WTC11 (cell line): ENCODE measurements at places on chromosomes 3 and 15.

GRCh38 chr3:14143271-14144225 is 18.7 kb downstream of the TMEM43 start:
- no peak for DNase-seq

- DNase-seq = no peak
Measured at GRCh38 chr3:150135287-150135721, 164.6 kb upstream of the PFN2 start.

- peak; percentile 34 for DNase-seq
Measured at GRCh38 chr3:62723166-62723913, 151.9 kb downstream of the CADPS start.

DNA sequence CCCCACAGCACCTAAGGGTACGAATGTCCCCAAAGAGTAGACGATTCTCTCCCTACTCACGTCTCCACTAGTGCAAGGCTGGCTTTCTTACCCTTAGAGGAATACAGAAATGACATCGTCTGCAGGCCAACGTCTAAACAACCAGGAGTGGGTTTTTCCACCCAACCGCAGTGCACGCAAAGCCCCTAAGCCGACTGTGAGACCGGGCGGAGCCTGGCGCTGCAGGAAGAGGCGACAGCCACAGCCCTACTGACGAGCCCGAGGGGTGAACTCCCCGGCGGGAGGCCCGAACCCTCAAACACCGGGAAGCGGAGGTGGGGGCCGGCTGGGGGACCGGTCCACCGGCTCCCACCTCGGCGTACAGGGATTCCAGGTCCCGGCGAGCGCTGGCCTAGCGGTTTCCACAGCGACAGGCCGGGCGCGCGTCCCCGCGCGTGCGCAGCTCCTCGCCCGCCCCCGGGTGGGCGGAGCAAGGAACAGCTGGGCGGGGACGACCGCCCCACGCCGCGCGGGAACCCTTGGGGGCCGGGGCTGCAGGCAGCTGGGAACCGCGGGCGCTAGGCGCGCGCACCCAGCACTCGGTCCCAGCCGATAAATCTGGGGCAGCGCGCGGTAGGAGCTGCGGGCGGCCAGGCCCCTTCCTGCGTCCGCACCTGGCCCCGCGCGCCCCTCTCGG is at the start of the genes CEP19 and PIGX:
CEP19 (minus strand) TSS at position 413 of the 676 bp plus-strand sequence. CDS start 3,593 bp downstream, outside the sequence.
PIGX (plus strand) TSS at position 540 of the 676 bp plus-strand sequence.
- DNase-seq = peak; percentile 65

GRCh38 chr3:99659951-99660350 is 21.6 kb downstream of the COL8A1 start:
- DNase-seq = no peak

DNA sequence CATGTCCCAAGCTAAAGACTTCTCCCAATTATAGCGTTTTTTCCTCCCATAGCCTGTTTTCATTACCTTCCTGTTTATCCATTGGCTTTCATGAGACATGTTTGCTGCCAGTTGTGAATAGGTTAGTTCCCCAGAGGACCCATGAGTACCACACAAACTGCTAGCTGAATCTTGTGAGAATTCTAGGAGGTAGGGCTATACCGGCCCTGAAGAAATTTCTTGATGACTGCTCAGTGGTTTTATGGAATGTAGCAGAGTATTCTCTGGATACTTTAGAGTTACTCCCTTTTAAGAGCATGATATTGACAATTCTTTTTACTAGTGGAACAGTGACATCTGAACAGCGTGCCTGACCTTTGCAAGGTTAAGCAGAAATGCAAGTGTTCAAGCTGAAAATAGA is 210.4 kb downstream of the MCTP2 start:
- DNase-seq = no peak

- DNase-seq = no peak
Measured at GRCh38 chr3:44340058-44340395, 1.5 kb downstream of the TCAIM start.

GRCh38 chr3:13535905-13536304 is 13.0 kb upstream of the FBLN2 start:
- DNase-seq = no peak

DNA sequence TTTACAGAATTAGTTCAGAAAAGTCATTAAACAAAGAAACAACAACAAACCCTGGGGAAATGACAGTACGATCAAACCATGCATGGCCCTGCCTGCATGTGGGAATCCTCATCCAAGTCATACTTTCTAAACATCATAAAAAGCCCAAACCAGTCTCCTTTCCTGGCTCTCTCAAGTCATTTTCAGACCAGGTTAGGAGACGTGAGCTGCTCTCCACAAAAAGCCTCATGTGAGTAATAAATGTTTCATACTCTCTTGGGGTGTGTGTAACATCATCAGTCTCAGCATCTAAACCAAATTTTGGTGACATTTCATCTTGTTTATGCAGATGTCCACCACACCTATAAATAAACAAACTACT is 18.9 kb downstream of the GREM1 start:
- DNase-seq = no peak

GRCh38 chr3:156738251-156738650 is 63.9 kb downstream of the TIPARP start:
- DNase-seq = no peak

- no peak for DNase-seq
Measured at GRCh38 chr3:118098827-118099226, 935.8 kb downstream of the IGSF11 start.

GRCh38 chr3:37662785-37663184 is 198.9 kb upstream of the CTDSPL start:
- no peak for DNase-seq

- peak; percentile 78 for DNase-seq
Measured at GRCh38 chr3:112734736-112735350, 93.9 kb upstream of the CCDC80 start.

DNA sequence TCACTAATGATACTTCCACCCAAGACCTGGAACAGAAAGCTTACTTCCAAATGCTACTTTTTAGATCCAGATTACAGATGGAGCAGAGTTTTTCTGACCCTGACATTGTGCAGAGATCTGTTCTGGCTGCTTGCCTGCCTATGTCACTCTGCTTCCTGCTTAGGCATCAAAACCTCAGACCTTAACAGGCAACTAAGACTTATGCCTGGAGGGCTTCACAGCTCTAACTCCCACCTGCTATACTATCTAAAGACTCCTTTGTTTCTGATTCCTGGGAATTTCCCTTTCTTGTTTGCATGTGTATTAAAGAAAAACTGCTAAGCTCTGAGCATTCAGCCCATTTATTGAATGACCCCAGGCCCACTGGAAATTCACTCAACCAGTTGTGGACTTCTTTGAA is 157.4 kb upstream of the NPHP3 start:
- no peak for DNase-seq

GRCh38 chr15:55319537-55320237 is 665 bp downstream of the PIGB start:
- DNase-seq = no peak

- no peak for DNase-seq
Measured at GRCh38 chr3:169133178-169134161, 530.0 kb downstream of the MECOM start.

- no peak for DNase-seq
Measured at GRCh38 chr15:61893146-61893545, 167.1 kb downstream of the VPS13C start.

DNA sequence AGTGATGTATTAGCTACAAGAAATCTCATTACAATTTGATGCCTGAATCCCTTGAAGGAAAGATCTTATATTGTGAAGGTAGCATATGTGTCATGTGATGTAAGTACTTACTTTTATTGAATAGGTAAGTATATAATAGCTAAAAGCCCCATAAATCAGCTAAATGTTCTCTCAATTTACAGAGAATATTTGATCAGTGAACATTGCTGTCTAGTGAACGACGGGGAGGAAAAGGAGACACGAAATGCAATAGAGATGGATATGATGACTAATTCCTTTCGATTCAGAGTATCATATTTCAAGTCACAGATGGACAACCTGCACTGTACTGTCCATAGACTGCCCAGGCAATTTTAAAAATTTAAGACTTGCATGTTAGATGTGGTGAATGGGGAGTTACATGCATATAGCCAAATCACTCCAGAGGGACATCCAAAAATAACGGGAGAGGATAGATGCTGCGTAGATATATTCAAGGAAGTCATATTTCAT is 462.1 kb upstream of the CDIN1 start:
- DNase-seq = no peak

- DNase-seq = no peak
Measured at GRCh38 chr15:85805420-85805819, 10.7 kb upstream of the KLHL25 start.

DNA sequence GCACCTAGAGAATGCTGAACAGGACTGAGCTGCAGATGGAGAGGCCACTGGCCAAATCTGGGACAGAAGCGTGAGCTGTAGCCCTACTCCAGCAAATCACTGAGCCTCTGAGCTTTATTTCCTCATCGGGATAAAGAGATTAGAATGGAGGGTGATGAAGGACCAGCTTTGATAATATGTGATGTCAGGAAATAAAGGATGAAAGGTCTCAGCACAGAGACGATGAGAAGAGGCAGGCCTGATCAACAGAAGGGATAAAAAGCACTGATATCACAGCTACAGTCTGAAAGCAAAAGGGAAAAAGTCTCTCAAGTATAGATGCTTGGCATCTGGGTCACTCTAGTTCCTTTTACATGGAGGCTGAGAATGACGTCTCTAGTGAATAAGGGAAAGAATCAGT is 70.0 kb downstream of the DHX30 start:
- DNase-seq = no peak

- DNase-seq = no peak
Measured at GRCh38 chr15:63319065-63319464, 41.7 kb downstream of the APH1B start.

GRCh38 chr15:90648137-90649070 is 68.7 kb upstream of the BLM start:
- peak; percentile 59 for DNase-seq

DNA sequence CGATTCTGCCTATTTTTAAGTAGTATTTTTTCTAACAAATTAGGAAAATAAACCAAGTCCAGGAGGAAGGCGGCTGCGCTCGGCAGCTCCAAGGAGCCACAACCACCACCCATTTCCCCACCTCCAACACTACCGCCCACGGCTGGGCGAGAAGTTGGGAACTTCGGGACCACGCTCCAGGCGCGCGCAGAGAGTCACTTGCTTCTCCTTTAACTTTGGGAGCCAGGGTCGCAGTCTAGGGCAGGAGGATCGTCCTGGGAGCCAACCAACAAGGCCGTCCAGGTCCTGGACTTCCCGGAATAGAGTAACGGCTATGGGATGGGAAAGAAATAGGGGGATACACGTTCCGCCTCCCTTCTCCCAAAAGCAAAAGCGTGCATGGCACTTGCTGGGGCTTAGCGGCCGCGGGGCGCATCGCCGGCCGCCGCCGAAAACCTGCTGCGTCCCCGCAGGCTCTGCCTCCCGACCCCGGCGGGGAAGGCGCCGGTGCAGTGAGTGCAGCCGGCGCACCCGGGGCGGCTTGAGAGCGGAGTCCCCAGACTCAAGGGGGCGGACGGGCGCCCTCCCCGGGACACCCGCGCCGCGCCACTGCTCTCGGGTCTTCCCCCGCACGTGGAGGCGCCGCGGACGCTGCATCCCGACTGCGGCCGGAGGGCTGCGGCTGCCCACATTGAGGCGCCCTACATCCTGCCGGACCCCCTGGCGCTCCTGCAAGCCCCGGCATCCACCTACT is 699 bp downstream of the MEGF11 start:
- peak; percentile 38 for DNase-seq

- no peak for DNase-seq
Measured at GRCh38 chr3:10725067-10725466, 91.0 kb upstream of the SLC6A11 start.

GRCh38 chr3:43435706-43436105 is 149.4 kb downstream of the SNRK start:
- DNase-seq = no peak

DNA sequence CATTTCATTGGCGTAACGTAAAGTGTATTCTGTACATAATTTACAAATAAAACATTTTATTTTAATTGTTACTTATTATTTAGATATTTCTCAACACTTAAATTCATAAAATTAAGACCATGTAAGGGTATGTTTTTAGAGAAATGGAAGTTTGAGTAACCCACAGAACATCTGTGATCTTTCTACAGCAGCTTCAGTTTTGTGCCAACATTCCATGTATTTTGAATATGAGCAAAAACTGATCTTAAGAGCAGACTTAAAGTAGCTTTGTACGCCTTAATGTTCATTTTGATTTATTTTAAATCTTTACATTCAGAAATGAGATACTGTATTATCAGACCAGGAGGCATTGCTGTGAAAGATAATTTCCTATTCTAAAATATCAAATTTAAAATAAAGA is 27.2 kb downstream of the SEC62 start:
- no peak for DNase-seq

DNA sequence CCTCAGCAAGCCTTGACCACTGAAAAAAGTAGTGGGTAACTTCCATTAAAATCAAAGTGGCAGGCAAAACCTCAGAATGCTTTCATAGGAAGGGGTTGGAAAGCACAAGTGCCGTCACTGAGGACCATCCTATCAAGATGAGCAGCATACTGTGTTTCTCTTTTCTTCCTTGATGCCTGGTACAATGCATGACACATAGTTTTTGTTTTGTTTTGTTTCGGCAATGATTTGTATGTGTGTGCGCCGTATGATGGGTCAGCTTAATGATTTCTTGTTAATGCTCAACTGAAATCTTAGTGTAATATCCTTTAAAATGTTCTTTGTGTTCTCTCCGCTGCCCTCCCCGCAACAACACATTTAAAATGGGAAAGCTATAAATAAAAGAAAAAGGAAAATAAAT is 476.4 kb upstream of the KCNMB2 start:
- DNase-seq = no peak

GRCh38 chr3:189720736-189721417 is 89.7 kb downstream of the TP63 start:
- no peak for DNase-seq

DNA sequence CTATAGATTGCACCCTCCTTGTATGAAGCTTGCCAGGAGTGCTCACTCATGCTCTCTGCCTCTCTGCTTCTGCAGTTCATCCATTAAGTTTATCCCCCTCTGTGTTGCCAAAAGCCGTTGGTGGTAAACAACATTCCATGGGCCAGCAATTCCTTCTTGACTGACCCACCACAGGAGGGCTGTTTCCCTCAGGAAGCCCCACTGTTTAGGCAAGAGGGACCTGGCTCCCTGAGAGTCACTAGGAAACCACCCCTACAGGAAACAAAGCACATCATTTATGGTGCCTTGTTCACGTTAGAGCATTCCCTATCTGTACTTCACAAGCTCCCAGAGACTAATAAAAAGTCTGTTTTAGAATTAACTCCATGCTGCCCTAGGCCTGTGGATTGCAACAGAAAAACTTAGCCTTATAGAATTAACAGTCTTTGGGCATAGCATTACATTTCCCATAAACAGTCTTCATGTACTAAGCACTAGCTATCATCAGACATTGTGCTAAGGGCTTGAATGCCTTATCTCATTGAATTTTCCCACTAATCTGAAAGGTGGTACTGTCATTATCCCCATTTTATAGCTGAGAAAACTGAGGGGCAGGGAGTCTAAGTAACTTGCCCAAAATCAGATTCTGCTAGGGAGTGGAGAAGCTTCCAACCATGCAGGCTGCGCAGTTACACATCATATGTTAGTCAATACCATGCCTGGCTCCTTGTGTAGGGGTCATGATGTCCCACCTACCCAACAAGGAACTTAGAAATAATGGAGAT is 149.9 kb downstream of the SHQ1 start:
- peak; percentile 27 for DNase-seq
